DMS 273 treated with DMSO at 0.1 percent for 48 hours (cell line): ENCODE measurements at places on chromosomes 5 and 9.

DNA sequence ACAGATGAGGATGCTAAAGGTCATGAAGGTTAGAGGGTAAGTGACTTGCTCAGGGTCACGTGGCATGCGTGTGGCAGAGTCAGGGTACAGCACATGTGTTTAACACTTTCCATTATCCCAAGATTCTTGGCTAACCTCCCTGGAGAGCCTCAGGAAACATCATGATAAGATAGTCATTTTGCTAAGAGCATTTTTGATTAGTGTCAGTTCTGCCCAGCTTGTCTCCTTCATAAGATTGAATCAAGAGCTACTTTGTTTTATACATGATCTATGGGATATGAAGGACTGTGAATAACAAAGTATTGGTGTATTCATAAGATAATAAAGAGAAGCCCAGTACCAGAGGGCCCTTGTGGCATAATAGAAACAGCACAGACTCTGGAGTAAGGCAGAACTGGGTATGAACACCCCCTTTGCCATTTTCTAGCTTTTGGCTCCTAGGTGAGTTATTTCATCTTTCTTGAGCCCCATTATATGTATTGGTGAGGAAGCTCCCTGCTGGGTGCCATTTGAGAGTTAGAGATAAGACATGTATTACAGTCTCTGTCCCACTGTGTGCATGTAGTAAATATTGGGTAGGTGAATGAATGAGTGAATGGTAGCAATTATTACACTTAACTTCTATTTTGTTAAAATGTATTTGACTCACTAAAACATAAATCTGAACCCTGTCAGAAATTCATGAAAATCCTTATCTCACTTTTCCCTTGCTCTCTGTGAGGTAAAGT is 16.1 kb downstream of the PTPDC1 start:
- DNase-seq, result no peak

- DNase-seq, result no peak
Measured at GRCh38 chr5:164475339-164475977, 970.0 kb downstream of the MAT2B start.

DNA sequence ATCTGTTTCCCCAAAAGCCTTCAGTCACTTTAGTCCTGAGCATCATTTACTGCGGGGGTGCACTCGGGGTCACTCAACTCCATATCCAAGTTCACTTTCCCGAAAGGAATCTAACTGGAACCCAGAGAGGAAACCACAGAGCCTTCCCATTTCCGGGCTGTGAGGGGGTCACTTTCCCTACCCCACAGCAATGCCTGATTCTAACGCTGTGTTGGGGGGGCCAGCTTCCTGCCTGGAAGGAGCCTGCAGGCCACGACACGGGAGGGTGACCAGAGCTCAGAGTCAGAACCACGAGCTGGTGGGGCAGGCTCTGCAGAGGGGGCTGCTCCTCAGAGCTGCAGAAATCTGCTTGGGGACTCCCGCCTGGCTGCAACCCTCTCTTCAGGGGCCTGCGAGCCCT is 20.3 kb downstream of the BRD9 start:
- no peak for DNase-seq

- no peak for DNase-seq
Measured at GRCh38 chr9:112621018-112621655, 96.8 kb downstream of the INIP start.
